Activated T-helper 17 cell treated with anti-CD3 and anti-CD28 coated beads, Interleukin-2, amount 50 U/mL, for 72 hours (primary cell): ENCODE measurements at places on chromosomes 2 and 18. TPM values are rescaled to one million over a fixed set of nuclear protein-coding genes. Genes with fewer than 3 reads are reported as not detected.

- ATAC-seq = no peak
These were observed 70.8 kb upstream of the NOSTRIN start for GRCh38 chr2:168731616-168732015.

The KIF5C gene
- total RNA-seq = 33.1 TPM

DNA sequence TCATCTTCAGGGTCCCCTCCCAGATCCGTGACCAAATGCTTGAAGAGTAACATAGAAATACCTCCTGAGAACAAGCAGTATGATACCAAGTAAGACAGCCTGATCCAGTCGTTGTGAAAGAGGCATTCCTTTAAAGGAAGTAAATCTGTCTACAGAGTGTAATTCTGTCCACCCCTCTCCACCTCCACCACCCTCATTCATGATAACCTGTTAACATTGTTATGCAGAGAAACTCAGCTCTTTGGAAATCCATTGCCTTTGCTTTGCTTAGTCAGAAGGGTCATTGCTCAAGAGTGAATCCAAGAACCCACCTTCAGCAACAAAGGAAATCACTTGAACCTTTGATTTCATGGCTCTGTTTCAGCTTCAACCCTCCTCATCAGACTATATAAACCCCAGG, 155.6 kb downstream of the CYP26B1 start:
- ATAC-seq = no peak

The GPAT2 gene
- total RNA-seq = 2.7 TPM

- no peak for ATAC-seq
These were observed 3.5 kb downstream of the FEV start for GRCh38 chr2:218981390-218981880.
